ENCODE measurements at places on chromosomes 3 and 15.

GRCh38 chr3:141707741-141708203 lies 30.3 kb upstream of the RNF7 start:
- no peak for DNase-seq

GRCh38 chr3:10554746-10555145 lies 49.4 kb upstream of the ATP2B2 start:
- no peak for DNase-seq

GRCh38 chr3:194760494-194761137 lies 74.9 kb downstream of the FAM43A start:
- DNase-seq: no peak

DNA sequence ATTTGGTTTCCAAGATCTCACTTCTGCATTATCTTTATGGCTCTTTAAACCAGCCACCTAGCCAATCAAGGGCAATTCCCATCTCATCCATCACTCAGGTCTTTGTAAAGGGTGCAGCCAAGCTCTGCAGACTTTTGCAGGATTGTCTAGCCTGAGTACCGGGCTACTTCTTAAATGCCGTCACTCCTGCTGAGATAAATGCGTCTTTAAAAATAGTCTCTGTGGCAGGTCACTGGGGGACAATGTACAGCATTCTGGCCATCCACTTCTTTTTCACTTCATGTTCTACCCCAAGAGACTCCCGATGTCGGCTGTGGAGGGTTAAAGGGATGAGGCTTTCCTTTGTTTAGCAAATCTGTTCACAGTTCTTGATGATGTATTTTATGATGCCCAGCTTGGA lies 194.7 kb downstream of the SV2B start:
- DNase-seq: no peak

DNA sequence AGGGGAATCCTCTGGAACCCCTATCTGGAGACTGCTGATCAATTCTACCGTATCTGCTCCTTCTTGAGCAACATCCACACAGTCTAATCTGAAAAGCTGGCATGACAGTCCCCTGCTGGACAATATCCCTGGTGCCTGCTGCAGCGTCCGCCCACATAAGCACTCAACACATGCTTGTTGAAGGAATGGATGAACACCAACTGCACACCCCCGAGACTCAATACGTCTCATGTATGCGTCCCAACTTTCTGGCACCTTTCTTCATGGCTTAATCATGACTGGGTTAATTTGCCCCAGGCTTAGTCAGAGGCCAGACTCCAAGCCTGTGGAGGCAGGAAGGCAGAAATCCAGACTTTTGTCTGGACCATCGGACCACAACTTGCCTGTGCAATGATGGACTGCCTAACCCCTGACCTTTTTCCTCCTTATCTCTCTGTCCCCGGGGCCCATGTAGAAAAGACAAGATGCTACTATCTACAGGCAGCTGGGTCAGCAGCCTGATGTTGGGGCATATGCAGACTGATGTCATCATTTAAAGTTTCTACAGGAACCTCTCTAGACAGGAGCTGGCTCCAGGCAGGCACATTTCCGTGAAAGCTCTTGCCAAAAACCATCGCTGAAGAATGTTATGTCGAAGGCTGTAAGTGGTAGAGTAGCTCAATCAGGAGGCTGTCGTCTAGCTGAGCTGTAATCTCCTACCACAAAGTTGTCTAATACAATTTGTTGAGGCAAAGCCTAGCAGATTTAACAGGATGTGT lies 114.1 kb upstream of the TPM1 start:
- no peak for DNase-seq

- no peak for DNase-seq
These were observed 130.6 kb upstream of the BCL6 start for GRCh38 chr3:187875863-187876262.

DNA sequence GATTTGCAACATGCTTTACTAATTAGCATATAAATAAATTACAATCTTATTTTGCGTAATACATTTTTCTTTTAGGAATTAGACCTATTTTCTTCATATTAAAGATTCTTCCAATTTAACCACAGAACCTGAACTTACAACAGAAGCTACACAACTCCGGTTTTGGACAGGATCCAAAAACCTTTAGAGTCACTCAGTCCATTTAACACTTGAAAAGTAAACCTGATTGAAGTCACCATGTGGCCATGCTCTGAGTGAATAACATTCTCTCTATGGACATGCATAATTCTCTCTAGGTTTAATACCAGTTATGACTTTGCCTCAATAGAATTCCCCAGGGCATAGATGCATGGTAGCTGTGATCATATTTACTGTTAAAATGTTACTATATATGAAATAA lies 751.0 kb downstream of the VGLL3 start:
- DNase-seq: no peak

GRCh38 chr3:12966847-12967605 lies 106.2 kb downstream of the IQSEC1 start:
- DNase-seq: no peak
